ENCODE measurements at places on chromosomes 4 and X.

- peak; percentile 78 for DNase-seq
These were observed at the start of gene JAKMIP1 for GRCh38 chr4:6200011-6200921. Gene JAKMIP1, minus strand, starts transcription at chr4:6200549. Its CDS starts 87,699 bp downstream, at chr4:6112850.

DNA sequence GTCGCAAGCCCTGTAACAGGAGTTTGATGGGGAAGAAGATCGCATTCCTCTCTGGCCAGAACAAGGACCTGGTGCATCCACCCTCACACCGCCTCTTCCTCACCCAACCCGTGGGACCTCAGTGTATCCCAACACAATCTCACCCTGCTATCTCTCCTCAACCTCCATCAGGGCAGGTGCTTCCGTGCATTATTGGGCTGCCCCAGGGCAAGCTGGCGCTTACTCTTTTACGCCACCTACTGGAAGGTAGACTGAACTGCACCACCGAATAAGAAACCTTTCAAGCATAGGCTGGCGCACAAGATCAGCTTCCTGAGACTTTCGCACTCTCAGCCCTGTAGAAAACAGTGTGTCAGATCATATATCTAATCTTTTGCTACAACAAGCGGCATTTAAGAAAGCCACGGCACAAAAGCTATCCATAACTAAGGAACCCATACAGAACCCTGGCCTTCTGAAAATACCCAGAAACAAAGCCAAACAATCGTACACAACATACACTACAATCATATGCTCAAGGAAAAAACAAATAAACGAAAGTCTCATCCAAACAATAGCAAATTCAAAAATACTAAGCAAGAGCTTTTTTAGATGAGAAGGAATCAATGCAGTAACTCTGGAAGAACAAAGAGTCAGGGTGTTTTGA lies 209.3 kb downstream of the UGT8 start:
- no peak for DNase-seq

DNA sequence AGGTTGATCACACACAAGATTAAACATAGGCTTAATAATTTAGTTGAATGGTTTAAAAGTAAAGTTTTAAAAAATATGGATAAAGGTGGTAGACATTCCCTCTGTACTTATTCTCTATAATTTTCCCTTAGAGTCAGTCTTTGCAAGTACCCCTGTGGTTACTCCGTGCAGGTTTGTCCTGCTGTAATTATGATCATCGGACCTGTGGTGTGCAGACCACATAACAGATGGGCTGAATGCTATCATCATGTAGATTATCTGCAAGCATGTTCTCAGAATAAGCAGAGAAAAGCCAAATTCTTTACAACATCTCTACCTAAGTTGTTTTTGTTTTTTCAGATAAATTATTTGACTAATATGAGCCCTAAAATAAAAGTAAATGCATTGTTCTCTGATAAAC lies 146.8 kb downstream of the FSTL5 start:
- no peak for DNase-seq

GRCh38 chr4:146640021-146640464 lies 1.4 kb downstream of the POU4F2 start:
- no peak for DNase-seq

- no peak for DNase-seq
These were observed 33.5 kb downstream of the HPF1 start for GRCh38 chr4:169724260-169724659.

GRCh38 chr4:5185551-5185950 lies 134.3 kb downstream of the STK32B start:
- no peak for DNase-seq

GRCh38 chrX:11591723-11592346 lies 73.9 kb downstream of the ARHGAP6 start:
- DNase-seq = no peak

DNA sequence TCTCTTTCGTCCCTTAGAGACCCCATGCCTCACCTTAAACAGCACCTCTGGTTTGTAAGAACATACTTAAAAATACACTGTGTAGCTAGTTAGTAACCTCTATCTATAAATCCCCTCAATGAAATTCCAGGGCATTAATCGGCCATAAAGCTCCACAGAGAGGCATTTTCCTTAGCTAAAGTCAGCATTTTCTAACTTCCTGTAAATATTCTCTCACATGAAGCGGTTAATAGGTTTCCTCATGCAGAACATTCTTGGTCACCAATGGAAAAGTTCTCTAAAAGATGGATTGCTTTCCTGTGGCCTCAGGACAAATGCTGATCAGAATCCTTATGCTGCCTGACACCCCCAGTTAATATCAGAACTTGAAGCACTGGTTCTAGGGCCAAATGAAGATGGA lies 248.6 kb upstream of the BOD1L1 start:
- DNase-seq = no peak

GRCh38 chrX:96102997-96103396 lies 581.6 kb upstream of the DIAPH2 start:
- DNase-seq = no peak
